Endothelial cell of umbilical vein (primary cell): ENCODE measurements at places on chromosomes 3 and 15. TPM values are rescaled to one million over a fixed set of nuclear protein-coding genes. Genes with fewer than 3 reads are reported as not detected.

Gene ASB14
- not detected in 2 replicates for total RNA-seq

Gene CASR
- not detected in 2 replicates for total RNA-seq

Gene UBE2Q2
- total RNA-seq, result 28.5 and 32.8 TPM in 2 replicates

Gene GOLGA6L4
- total RNA-seq, result 5.3 and 7.5 TPM in 2 replicates

Gene ANKRD63
- not detected in 2 replicates for total RNA-seq

Gene GLDN
- not detected in 2 replicates for total RNA-seq

Gene ACSBG1
- not detected in 2 replicates for total RNA-seq

Gene ISG20
- total RNA-seq, result 5.4 and 6.4 TPM in 2 replicates

Gene CKMT1B
- not detected in 2 replicates for total RNA-seq

Gene TRH
- not detected in 2 replicates for total RNA-seq

Gene DUOXA1
- not detected in 2 replicates for total RNA-seq

Gene SCAANT1
- total RNA-seq, result not detected in 2 replicates

Gene CPNE9
- not detected in 2 replicates for total RNA-seq

Gene NAA50
- 152 and 160 TPM in 2 replicates for total RNA-seq

Gene CCDC66
- total RNA-seq, result 20.4 and 20.7 TPM in 2 replicates

Gene SYNPR
- total RNA-seq, result not detected in 2 replicates

Gene SNURF
- 9.4 and 12.2 TPM in 2 replicates for total RNA-seq

Gene HGD
- 0.22 and 0.44 TPM in 2 replicates for total RNA-seq

Gene COL6A5
- not detected in 2 replicates for total RNA-seq

Gene CELF6
- total RNA-seq, result 0.30 TPM in 1 of 2 replicates, not detected in the other

Gene MITF
- 2.5 and 3.9 TPM in 2 replicates for total RNA-seq

Gene GOLGA8S
- 0.42 and 0.55 TPM in 2 replicates for total RNA-seq

Gene SPESP1
- 1.5 and 3.0 TPM in 2 replicates for total RNA-seq

Gene TMCO5A
- not detected in 2 replicates for total RNA-seq

Gene CDCP1
- 0.22 TPM in 1 of 2 replicates, not detected in the other for total RNA-seq

Gene MASP1
- total RNA-seq, result 0.31 TPM in 1 of 2 replicates, not detected in the other

Gene MESP2
- 0.42 TPM in 1 of 2 replicates, not detected in the other for total RNA-seq

Gene SPINT1
- total RNA-seq, result 3.6 and 4.2 TPM in 2 replicates

Gene CYP1A1
- 5.8 and 7.6 TPM in 2 replicates for total RNA-seq

Gene ADAMTS7
- total RNA-seq, result 56.4 and 64.7 TPM in 2 replicates

Gene VPS13C
- 57.5 and 60.3 TPM in 2 replicates for total RNA-seq

Gene TNNC1
- not detected in 2 replicates for total RNA-seq

Gene ICE2
- 50.9 and 57.0 TPM in 2 replicates for total RNA-seq

Gene KLF13
- 30.1 and 31.9 TPM in 2 replicates for total RNA-seq

Gene KLF15
- 1.4 and 3.0 TPM in 2 replicates for total RNA-seq
